ENCODE measurements at places on chromosomes 5 and 9.

GRCh38 chr5:132013711-132014110 lies 2.3 kb upstream of the ACSL6 start:
- no peak for DNase-seq

GRCh38 chr5:151244206-151244605 lies 8.8 kb upstream of the GM2A start:
- DNase-seq, result no peak

- DNase-seq, result peak; percentile 5
Measured at GRCh38 chr5:100761192-100761591, 141.9 kb downstream of the ST8SIA4 start.

GRCh38 chr9:13513716-13514444 lies 234.4 kb upstream of the MPDZ start:
- DNase-seq, result peak; percentile 69

- DNase-seq, result peak; percentile 22
Measured at GRCh38 chr9:117656002-117656401, 48.2 kb upstream of the TLR4 start.

DNA sequence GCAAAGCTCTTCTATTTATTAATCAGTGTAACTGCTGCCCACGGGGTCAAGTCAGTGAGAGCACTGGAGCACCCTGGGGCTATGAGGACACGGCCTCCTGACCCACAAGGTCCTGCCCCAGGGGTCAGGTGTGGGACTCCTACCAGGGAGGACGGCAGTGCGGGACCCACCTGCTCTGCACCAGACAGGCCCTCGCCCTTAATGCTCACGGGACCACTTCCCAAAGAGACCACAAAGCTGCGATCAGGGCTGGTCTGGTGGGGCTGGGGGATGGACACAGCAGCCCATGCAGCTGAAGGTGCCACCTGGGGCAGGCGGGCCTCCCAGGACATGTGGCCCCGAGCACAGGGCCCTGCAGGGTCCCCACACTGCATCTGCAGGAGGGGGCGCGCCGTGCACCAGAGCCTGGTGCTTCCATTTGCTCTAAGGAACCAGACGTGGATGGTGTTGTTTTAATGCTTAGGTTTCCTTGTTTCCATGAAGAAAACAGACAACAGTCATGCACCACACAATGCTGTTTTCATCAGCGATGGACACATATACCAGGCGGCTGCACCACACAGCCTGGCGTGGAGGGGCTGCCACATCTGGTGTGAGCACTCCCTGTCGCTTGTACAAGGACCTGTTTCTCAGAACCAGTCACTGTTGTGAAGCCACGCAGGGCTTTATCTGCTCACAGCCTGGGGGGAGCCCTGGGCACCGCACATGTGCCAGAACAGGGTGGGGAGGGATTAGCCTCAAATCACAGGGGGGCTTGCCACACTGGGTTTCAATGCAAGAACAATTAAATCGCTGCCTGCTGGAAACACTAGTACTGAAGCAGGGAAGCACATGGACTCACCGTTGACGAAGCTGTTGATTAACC lies 22.6 kb downstream of the CLPTM1L start:
- no peak for DNase-seq

- DNase-seq, result no peak
Measured at GRCh38 chr5:129345213-129345924, 114.7 kb upstream of the ADAMTS19 start.

DNA sequence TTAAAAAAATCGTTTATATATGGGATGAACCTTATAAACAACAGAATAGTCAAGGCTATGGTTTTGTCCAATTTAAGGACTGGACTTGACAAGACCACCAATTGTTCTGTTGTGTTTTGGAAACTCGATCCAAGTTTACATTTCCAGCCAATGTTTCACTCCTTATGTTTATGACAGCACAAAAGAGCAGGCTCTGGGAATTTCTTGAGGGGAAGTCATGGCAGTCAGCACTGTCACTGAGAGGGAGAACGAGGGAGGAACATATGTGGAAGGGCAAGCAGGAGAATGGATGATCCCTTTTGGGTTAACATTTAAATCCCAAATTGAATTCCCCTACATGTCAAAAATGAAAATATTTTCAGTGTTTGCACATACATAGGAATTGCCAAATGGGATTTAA lies 292.5 kb downstream of the MARCHF11 start:
- DNase-seq, result no peak

DNA sequence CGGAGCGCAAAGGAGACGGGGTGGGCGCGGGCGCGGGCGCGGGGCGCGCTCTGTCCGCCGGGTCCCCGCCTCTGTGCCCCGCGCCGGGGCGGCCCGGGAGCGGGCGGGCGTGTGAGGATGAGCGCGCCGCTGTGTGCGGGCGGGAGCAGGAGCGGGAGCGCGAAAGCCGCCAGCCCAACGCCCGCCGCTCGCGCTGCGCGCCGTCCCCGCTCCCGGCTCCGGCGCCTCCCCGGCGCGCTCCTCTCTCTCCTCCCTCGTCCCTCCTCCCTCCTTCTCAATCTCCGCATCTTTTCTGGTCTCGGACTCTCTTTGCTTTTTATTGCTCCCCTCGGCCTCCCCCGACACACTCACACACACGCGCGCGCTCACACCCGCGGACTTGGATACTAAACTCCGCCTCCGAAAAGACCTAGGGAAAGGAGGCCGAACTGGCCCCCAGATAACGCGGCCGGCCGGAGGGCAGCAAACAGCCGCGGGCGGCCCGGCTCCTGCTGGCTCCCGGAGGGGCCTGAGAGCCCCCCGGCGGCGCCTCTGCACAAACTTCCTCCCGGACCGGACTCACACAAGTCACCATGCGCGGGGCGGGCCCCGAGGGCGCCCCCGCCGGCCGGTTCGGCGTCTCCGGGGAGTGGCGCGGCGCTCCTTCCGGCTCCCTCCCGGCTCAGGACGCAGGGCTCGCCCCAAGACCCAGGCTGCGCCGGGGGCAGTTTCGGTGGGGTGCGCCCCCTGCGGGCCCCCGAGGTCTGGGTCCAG lies at the start of gene FIBCD1:
Gene FIBCD1 (minus strand): TSS at position 596 of the 753 bp plus-strand sequence. CDS start 640 bp downstream, outside the sequence.
- no peak for DNase-seq

All from MCF 10A (cell line).